ENCODE measurements at places on chromosomes 7 and 10.

DNA sequence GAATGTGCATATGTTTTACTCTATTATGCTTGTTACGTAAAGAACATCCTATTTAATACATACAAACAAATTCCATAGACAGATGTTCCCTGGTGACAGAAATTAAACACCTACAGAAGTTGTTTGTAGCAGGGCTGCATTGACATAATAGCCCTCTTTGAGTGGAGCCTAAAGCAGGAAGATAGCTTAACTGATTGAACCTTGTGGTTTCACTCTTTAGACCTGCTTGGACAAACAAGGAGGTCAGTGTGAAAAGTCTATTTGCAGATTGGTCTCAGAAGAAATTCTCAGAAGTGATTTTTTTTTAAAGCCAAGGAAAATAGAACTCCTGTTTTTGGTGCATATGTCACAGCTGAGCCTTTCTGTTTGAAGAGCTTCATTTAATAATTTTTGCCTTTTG lies 121.3 kb downstream of the PPP1R9A start:
- DNase-seq, result no peak

DNA sequence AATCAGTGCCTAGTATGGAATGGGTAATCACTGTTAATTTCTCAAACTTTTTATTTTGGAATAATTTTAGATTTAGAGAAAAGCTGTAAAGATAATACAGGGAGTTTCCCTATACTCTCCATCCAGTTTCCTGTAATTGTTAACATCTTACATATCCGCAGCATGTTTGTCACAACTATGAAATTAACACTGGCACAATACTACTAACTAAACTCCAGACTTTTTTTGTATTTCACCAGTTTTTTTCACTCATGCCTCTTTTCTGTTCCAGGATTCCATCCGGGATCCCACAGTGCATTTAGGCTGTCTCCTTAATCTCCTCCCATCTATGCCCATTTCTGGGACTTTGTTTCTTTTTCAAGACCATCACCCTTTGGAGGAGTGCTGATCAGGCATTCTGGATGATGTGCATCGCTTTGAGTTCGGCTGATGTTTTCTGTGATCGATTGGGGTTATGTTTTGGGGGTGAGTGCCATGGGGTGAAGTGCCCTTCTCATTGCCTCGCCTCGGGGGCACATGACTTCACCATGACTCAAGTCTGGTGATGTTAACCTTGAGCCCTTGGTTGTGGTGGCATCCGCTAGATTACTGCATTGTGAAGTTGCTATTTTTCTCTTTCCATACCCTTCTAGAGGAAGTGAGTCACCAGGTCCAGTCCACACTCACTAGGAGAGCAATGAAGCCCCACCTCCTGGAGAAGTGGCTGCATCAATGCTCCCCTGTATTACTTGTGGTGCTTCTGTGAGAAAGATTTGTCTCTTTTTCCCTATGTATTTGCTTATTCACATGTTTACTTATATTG lies 43.9 kb upstream of the GRB10 start:
- DNase-seq, result no peak

GRCh38 chr7:2613931-2614600 lies 17.7 kb upstream of the TTYH3 start:
- peak; percentile 76 for DNase-seq

DNA sequence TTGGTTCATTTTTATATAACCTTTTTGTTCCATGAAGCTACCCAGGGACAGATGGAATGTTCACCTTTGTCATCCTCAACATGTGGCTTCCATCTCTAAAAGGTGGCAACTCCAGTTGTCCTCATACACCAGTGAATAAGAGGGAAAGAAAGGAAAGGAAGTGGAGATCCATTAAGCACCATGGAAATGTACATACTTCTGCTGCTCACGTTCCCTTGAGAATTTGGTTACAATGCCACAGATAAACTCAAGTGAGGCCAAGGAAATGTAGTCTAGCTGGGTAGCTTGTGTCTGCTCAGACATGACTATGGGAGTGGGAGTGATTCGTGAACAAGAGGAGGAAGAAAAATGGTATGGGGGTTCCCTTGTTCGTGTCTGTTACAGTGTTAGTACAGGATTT lies 237.1 kb upstream of the FAM3C start:
- DNase-seq, result no peak

GRCh38 chr10:75460059-75460458 lies 28.6 kb downstream of the LRMDA start:
- DNase-seq, result no peak

DNA sequence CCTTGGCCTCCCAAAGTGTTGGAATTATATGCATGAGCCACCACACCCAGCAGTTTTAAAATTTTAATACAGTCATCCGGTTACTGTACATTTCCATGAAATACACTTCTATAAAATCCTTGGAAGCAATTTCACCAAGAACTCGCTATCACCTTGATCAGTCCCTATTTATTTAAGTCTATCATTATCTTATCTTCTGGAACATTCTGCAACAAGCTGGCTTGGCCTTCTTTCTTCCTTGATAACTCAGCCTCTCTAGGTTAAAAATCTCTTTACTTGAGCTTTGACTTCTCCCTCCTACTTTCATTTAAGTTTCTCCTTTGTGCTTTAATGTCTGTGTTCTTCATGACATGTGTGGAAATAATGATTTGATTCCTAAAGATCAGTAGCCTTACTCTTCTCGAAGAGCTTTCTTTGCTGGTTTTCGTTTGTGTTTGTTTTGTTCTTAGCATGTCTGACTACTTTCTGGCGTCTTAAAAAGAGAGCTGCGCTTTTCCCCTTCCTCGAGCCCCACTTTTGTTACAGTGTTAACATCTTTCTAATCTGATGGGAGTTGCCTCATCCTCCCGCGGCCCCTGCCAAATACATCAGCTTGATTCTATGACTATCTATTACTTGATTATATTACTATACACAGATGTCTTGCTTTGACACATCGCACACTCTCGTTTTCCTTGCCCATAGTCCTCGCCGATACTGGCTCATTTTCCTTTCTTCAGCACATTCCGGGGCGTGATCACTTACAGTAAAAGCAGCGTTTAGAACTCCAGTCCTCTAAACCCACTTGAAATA lies 11.1 kb upstream of the CALML5 start:
- no peak for DNase-seq

GRCh38 chr7:106099539-106099938 lies 12.6 kb downstream of the SYPL1 start:
- no peak for DNase-seq

DNA sequence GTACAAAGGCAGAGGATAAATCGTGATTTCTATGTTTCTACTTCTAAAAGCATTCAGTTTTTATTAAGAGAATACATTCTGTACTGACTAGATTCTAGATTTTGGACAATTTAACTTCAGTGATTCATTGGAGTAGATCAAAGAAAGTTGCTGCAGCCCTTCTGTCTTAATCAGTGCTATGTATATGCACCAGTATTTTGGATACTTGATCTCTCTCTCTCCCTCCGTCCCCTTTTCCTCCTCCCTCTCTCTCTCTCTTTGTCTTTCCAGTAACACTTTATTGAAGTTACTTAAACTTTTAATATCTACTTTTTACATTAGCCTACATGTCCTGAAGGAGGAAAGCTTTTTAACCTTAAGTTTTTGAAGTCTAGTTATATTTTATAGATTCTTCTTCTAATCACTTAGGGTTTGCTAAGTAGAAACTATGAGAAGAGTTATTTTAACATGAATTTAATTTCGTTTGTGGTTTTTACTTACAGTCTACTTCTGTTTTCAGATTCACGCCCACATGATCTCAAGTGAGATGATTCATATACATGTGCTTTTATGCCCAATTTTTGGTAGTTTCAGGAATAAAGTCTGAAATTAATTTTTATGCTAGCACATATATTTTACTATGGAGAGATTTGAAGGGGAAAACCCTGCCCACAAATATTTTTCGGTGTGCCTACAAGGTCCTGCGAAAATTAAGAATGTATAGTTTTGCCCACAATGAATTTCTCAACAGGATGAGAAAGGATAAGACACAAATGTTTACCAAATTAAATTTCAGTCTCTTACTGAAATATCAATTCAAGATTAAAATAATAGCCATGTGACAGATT lies 9.1 kb downstream of the MDFIC start:
- no peak for DNase-seq

- DNase-seq, result no peak
Observed at GRCh38 chr10:7365027-7365745, 45.6 kb downstream of the SFMBT2 start.

DNA sequence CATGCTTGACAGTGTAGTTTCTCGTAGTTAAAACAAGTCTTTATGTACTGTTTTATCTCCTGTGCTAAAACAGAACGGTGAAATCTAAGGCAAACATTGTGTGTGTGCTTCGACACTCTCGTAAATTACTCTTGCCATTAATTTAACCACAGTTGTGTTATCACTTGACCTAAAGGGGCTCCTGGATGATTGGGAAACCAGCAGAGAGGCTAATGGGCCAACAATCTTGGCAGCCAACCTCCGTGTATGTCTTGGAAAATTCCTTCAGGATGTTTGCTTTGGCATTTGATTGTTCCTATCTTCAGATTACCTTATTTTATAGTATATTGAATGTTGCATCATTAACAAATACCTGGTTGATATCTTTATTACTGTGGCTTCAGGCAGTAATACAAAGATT lies 409.5 kb downstream of the SDK1 start:
- DNase-seq, result no peak

GRCh38 chr10:110039254-110039653 lies 31.5 kb downstream of the ADD3 start:
- DNase-seq, result no peak

DNA sequence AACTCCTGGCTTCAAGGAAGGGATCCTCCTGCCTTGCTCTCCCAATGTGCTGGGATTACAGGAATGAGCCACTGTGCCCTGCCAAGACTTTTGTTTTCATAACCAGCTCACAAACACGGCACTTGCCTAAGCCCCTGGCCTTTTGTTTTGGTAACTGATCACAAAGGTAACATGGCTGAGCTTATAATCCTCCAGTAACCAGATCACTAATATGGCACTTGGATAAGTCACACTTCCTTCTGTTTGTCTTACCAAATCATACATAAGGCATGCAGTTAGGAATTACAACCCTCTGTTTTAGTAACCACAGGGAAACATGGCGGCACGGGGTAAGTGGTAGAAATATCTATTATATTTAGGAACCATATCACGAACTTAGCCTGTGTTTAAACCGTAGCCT lies 577.1 kb downstream of the CALN1 start:
- no peak for DNase-seq

DNA sequence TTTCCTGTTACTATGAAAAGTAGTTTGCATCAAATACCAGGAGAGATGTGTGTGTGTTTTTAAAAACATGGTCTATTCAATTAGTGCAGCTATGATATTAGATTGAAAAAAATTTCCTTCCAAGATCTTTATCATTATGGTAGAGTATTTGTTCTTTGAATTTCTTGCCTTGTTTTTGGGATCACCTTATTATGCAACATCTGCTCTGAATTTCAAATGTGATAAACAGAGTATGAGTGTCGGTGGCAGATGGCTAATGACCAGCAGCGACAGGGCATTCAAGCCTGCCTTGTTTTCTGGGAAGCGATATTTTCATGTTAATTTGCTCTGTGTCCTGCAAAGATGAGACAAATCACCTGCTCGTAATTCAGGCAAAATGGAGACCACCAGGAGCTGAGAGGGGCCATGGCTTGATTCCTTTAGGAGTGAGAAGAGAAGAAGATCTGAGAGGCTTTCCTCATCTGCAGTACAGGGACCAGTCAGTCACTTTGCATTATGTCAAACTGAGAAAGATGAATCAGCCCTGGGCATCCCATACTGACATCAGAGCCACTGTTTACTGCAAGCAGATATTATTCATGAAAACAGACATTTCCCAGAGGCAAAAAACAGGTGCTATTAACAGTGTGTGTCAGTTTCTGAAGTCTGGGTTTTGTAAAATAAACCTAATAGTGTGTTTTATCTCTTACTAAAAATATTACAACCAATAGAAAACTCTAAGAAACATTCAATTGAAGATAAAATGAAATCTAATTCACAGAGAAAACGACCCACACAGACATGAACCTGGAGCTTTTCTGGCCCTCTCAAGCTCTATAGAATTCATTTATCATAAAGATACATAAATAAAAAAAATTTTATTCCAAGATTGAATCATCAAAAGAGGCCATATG lies 67.6 kb downstream of the CDK6 start:
- DNase-seq, result no peak

- DNase-seq, result no peak
Observed at GRCh38 chr10:88826388-88826787, 23.9 kb downstream of the LIPM start.

- DNase-seq, result no peak
Observed at GRCh38 chr10:129615921-129616525, 149.0 kb downstream of the MGMT start.

- DNase-seq, result no peak
Observed at GRCh38 chr7:45938626-45939302, 17.7 kb upstream of the IGFBP3 start.

GRCh38 chr10:113267619-113268562 lies 285.0 kb upstream of the HABP2 start:
- DNase-seq, result no peak

GRCh38 chr7:148847815-148848734 lies 36.0 kb downstream of the EZH2 start:
- DNase-seq, result no peak

DNA sequence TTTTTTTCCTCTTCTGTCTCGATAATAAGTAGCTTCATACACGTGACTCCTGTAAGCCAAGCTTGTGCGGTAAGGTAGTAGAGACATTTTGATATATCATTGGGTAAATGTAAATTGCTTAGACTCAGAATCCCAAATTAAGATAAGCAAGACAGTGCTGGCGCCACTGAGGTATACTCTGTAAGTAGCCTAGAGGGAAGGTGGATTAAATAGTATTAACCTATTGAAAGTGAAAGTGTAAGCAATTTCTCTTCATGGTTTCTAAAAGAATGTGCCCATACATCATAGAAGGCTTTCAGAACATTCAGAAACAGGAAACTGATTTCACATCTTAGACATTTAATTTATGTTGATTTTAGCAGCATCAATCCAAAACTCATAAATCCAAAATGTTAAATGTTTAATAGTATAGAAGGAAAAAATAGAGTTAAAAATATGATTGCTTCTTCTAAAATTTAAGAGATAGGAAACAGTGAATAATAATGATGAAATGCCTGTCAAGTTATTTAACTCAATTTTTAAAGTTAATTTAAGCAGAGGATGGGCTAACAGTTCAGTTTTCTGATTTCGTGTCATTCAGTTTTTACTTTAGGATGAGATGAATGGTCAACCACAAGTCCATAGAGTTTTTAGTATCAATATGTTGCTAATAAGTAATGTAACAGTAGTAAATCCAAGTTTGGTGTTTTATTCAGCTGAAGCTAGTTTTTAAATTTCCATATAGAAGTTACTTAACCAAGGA lies 36.8 kb downstream of the LRRC72 start:
- no peak for DNase-seq

DNA sequence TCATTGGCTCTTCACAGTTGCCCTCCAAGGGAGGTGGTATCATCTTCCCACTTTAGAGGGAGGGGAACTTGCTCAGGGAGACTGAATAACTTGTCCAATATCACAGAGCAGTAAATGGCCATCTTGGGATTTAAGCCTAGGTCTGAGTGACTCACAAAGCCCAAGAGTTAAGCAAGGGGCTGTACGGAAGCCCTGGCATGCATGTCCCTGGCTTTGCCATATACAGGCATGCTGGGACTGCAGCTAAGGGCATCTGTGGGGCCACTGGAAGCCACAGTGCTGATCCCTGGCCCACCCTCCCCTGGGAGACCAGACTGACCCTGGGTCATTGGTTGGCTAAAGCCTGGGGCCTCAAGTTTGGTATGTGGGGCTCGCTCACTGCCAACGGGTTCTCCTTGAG lies 3.1 kb downstream of the VSIR start:
- DNase-seq, result peak; percentile 43

Measured in Right ventricle myocardium superior (tissue), 1 donor.